ENCODE measurements at places on chromosomes 6 and 20.

- peak; percentile 67 for DNase-seq
These were observed 816 bp downstream of the NPEPL1 start for GRCh38 chr20:58693226-58694006.

DNA sequence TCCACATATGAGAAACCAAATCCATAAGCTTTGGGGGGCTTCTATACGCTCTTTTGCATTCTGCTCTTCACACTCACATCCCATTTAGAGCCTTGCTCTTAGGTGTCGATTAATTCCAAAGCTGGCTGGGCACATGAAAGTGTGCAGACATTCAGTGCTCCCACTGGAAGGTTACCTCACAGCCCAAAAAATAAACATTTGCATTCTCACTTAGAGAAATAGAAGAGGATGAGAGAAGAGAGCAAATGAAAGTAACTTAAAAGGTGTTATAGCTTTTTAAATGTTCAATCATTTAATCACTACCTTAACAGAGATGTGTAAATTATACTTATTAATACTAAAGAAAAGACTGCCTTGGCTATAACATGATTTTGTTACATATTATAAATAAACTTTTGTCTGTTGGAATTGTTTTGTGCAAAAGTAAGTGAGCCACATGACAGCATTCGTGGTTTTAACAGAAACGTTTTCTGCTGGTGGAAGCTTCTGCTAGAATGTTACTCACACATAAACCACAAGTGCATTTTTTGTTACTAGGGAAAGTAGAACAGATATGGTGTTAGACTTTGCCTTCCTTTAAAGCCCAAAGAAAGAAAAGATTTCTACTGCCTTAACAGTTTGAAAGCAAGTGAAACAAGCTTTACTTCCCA lies 116.7 kb downstream of the SIM1 start:
- no peak for DNase-seq

GRCh38 chr6:291697-292505 lies at the start of gene DUSP22:
TSS of gene DUSP22 (plus strand) at chr6:292487. CDS start at chr6:292540, 53 bp downstream.
- peak; percentile 95 for DNase-seq

- peak; percentile 21 for DNase-seq
These were observed 28.4 kb downstream of the PAQR8 start for GRCh38 chr6:52390361-52390727.

DNA sequence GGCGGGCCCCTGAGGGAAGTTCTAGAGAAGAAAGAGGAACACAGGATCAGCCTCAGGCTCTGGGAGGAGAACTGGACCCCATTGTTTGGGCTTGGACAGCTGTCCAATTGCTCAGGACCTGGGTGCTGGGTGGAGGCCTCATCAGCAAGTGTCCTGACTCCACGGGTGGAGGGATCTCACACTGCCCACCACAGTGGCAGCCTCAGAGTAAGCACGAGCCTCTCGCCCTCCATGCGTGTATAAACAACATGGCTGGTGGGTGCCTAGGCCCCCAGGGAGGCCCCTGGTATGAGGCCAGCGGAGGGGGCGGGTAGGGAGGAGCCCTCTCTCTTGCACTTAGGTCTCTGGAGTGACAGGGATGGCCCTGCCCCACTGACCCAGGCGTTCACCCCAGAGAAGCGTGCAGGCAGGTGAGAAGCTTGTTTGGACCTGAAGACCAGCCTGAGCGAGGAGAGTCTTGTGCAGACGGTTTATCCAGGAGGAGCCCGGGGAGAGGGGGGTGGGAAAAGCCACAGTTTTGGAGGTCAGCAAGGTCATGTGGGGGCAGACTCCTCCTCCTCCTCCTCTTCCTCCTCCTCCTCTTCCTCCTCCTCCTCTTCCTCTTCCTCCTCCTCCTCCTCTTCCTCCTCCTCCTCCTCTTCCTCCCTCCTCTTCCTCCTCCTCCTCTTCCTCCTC lies 41.9 kb upstream of the BHLHE23 start:
- DNase-seq: no peak

GRCh38 chr6:27281105-27281539 lies 31.0 kb downstream of the POM121L2 start:
- no peak for DNase-seq

DNA sequence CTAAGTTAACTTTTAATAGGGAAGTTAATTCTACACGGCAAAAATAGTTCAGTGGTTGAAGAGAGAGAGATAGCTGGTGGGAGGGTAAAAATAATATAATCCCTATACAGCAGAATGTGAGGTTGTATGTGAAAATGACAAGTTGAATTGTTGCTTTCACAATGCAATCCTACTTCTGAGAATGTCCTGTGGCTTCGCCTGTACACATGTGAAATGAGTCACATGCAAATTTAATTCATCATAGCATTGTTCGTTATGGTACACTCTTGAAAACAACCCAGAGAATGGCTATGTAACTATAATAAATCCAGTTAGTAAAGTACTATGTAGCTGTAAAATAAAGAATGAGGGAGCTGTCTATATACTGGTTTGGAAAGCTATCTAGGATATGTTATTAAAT lies 46.0 kb upstream of the HINT3 start:
- DNase-seq: no peak

DNA sequence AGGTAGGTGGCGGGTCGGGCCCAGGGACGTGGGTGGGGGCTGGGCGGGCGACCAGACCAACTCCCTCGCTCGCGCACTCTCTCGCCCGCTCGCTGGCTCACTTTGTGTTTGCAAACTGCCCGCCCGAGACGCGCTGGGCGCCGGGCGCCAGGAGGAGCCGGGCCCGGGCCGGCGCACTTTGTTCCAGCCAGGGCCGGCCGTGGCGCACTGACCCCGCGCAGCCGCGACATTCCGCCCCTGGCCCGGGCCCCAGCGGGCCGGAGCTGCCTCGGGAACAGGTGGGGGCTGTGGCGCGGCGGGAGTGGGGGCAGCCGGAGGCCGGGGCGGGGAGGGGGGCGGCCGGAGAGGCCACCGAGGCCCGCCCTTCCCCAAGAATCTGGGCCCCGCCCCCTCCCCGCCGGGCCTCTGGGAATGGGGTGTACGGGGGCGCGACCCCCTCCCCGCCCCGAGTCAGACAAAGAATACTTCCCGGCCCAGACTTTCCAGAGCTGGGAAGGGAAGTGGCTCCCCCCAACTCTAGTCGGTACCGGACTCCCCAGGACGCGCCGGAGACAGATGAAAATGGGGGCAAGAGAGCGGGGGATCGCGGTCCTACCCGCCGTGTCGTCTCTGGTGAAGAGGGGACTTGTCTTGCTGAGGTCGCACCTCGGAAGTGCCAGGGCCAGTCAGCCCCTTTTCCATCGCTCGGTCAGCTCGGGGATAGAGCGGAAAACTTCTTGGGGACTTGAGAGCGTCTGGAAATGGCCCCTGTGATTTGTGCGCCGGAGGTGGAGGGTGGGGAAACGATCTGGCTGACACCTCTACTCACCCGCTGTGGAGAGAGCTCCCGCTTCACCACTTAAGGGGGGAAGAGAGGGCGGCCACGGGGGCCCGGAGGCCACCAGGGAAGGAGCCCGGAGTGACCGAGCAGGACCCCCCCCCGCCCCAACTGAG lies 951 bp downstream of the FOXP4 start:
- DNase-seq: peak; percentile 70

GRCh38 chr6:170067923-170068360 lies 222.9 kb downstream of the DLL1 start:
- DNase-seq: no peak

GRCh38 chr6:70299456-70299855 lies 3.4 kb downstream of the COL9A1 start:
- no peak for DNase-seq

- no peak for DNase-seq
These were observed 49.0 kb downstream of the PPARD start for GRCh38 chr6:35391240-35391968.

DNA sequence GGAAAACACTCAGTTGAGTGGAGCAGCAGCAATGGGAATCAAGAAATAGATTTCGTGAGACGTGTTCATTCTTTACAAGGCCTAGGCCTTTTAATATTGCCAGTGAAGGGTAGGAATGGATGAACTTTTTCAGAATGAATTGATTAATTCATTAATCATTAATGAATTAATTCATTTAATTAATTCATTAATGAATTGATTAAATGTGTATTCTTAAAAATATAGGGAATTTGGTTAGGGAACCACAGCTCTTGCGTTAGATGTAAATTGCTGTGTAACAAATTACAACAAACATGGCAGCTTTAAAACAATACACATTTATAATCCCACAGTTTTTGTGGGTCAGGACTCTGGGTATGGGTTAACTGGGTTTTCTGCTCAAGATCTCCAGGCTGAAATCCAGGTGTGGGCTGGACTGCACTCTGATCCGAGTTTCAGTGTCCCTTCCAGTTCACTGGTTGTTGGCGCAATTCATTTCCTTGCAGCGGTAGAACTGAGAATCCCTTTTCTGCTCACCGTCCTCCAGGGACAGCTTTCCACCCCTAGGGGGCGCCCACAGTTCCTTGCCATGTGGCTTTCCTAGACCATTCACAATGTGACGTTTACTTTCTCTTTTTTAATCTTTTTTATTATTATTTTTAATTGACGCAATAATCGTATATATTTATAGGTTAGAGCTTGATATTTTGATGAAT lies 32.8 kb upstream of the BCAS1 start:
- peak; percentile 78 for DNase-seq

- no peak for DNase-seq
These were observed 27.6 kb upstream of the NFATC2 start for GRCh38 chr20:51569815-51570738.

DNA sequence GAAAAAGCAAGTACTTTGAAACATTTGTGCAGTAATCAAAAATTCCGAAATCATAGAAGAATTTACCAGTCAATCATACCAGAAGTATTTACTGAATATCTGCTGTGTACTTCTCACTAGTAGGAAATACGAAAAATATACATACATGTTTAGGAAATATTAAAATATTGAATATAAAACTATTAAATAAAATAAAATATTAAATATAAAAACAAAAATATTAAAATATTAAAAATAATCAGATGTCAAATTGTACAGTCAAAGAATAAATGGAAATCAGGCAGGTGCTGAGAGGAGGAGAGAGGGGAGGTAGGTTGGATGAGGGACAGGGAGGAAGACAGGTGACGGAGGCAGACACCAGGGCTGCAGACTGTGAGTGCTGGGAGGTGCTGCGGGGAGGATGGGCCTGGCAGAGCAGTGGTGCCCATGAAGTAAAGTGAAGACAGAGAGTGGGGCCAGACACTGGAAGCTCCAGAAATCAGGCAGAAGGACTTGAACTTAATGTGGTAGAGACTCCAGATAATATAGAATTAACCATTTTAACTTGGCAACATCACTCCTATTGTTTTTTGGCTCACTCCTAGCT lies 55.9 kb downstream of the PRKN start:
- DNase-seq: no peak

DNA sequence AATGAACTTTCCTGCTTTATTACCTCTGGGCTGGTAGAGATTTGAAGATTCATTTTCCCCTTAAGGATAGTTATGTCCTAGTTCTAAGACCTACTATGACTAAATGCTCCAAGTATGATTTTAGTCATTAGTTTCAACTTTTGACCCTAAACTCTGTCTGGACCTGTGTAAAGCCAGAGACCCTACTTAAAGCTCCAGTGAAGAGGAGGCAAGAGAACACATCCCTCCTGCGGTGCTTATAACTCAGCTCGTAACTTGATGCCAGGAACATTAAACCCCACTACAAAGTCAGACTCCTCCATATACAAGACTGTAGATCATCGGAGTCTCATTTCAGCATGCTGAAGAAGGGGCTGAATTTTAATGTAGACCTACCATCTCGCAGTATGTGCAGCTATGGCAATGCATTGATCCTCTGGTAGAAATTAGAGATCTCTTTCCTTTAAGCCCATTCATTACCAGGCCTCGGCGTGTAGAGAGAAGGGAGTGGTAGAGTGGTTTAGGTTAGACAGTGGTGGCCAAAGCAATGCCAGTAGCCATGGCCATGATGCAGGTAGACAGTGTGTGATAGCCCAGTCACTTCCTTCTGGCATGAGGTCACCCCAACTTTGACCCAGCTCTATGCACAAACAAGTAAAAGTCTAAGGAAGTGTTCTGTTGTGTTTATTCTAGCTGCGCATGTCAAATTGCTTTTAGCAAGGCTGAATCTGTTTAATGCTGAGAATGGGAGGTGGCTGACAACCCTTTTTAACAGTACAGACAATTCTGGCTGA lies 34.8 kb upstream of the MYB start:
- no peak for DNase-seq

DNA sequence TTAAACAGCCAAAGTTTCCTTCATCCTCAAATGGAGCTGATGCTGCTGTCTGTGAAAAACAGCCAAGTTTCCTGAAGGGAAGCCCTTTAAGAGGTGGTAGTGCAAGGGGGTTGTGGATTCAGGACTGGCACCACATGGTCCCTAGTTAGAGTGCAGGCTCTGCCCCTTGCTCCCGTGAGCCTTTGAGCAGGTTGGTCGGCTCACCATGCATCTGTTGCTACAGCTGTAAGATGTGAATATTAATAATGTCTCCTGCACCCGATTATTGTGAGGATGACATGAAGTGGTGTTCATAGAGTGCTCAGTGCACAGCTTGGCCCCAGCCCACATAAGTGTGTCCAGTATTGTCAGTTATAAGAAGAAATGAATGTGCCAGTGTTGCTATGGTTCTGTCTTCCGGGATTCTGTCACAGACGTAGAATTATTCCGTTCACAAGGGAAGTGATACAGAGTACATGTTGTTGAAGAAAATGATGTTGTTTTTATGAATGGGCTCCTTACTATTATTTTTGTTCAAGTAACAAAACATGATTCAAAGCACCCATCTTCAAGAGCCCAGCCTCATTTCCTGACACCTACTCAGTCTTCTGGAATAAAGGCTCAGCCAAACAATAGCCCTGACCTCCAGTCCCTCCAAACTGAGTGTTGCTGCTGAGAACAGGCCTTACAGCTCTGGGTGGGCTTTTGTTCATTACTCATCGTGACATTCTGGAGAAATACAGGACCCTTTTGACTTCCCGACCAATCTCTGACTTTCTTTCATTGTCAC lies 2.9 kb upstream of the PKIG start:
- no peak for DNase-seq

- no peak for DNase-seq
These were observed 454.1 kb upstream of the NOX3 start for GRCh38 chr6:155909710-155910109.

DNA sequence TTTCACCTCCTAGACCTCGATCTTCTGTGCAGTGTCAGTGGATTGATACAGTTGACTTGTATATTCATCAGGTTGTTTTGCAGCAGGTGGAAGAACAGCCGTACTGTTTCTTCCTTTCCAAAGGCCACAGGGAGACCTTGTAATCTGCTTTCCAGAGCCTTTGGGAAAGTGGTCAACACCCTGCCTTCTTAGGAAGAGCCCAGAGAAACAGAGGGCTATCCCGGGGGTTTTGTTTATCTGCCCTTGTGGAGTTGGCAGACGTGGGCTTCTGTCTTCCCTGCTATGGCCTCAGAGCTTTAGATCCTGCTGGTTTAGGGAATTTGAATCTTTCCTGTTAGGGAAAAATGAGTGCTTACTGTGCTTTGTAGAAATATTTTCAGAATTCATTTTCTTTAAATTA lies 19.6 kb downstream of the STX16 start:
- DNase-seq: no peak

- DNase-seq: peak; percentile 62
These were observed 485 bp downstream of the TGIF2 start for GRCh38 chr20:36573798-36574365.

- peak; percentile 12 for DNase-seq
These were observed 12.2 kb upstream of the SLC17A2 start for GRCh38 chr6:25942561-25943147.

GRCh38 chr20:56359212-56360132 lies 698 bp downstream of the FAM210B start:
- no peak for DNase-seq

- no peak for DNase-seq
These were observed 136.5 kb upstream of the AKAP12 start for GRCh38 chr6:151103266-151103665.

- DNase-seq: no peak
These were observed 195.9 kb downstream of the SASH1 start for GRCh38 chr6:148538261-148539190.

GRCh38 chr6:136180704-136181511 lies 69.2 kb downstream of the MTFR2 start:
- no peak for DNase-seq
